GDM1 (cell line): ENCODE measurements at places on chromosomes 5 and 9.

DNA sequence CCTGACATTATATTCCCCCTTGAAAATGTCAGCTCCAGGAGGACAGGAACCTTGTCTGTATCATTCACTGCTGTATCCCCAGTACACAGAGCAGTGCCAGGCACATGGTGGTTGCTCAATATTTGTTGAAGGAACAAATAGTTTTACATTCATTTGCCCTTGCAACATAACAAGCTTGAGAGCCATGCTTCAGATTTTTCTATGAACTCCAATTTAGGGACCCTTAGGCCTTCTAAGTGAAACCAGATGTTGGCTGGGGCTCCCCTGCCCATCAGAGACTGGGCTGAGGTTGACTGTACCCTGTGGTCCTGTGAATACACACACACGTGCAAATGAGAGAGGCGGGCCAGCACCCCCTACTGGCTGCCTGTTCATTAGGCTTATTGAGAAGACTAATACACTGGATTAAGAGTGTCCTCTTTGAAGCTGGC is 214.9 kb upstream of the WWC1 start:
- no peak for DNase-seq

DNA sequence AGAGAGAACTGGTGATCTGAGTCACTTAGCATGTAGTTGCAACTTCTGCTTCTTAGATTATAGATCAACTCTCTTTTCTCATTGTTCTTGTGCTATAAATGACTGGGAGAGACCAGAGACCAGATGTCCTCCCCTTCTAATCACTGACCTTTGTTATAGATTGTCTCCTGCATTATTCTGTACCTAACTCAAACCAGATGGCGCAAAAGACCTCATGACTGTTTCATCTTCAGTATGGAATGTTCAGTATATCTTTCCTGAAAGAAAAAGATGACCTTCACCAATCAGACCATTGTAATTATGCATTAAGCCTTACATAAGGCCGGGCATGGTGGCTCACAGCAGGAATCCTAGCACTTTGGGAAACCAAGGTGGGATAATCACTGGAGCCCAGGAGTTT is 30.5 kb upstream of the ADAM19 start:
- no peak for DNase-seq

DNA sequence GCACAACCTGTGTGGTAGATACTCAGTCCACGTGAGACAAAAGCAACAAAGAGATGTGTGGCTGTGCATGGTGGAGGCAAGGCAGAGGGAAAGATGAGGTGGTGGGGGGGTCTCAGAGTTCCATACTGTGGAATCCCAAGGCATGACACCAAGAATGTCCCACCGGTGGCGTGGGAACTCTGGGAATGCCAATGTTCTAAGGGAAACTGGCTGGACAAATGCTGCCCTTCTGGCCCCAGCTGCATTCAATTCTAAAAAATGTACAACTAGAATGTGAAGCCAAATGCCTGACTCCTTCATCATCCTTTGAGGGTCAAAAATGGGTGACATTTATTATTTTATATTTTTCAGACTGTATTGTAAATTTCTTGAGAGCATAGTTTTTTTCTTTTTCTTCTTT is 58.2 kb upstream of the EQTN start:
- DNase-seq, result no peak

- DNase-seq, result no peak
These were observed 182.9 kb downstream of the ARHGEF28 start for GRCh38 chr5:73808911-73809310.

DNA sequence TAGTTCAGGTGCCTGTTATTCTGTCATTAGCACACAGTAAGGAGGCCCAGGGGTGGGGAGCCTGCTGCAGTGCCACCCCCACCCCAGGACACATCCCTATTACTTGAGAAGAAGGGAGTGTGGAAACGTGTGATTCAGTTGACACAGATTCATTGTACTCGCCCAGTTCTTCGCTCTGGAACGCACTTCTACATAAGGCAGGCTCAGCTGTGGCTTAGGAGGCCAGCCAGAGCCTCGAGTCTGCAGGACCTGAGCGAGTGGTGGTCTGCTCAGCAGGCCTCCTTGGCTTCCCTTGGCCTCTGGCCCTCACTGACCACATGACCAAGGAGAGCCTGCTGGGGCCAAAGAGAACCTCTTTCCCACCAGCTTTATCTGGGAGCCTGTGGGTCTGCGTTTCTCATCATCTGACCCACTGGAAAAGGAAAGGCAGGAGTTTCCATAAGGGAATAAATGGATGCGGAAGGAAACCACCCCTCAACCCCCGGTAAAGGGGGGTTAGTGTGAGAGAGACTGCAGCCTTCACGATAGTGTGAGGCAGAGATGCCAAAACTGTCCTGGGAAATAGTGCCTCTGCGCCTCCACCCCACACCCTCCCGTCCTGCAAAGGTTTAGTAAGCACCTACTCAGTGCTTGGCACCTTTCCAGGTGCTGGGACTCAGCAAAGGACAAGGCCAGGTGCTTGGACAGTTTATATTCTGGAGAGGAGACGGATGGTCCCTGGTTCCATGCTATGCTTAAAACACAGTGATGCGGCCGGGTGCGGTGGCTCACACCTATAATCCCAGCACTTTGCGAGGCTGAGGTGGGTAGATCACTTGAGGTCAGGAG is 73.7 kb downstream of the PPARGC1B start:
- no peak for DNase-seq

DNA sequence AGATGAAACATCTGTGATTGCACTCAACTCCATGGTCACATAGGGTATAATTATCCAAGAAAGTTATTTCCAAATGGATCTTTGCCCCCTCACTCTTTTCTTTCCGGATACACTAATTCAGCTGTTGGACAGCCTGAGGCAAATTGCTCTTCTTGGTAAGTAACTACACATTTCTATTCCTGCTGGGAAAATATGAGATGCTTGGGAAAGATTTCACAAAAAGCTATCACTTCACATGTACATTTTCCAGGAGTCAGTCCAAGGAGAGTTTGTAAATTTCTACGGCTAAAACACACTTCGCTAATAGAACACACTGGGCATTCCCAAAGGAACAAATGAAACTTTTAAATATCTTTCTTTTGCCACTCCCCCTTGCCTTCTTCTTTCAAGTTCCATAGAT is 123.0 kb upstream of the GRIA1 start:
- DNase-seq, result no peak

- no peak for DNase-seq
These were observed 14.1 kb downstream of the FEM1C start for GRCh38 chr5:115530426-115530825.
